ENCODE measurements at places on chromosomes 11 and 22. TPM values are rescaled to one million over a fixed set of nuclear protein-coding genes. Genes with fewer than 3 reads are reported as not detected.

Gene OR52N4
- not detected for polyA plus RNA-seq

GRCh38 chr11:69131644-69132300, 24.0 kb upstream of the SMIM38 start:
- DNase-seq = peak; percentile 69

DNA sequence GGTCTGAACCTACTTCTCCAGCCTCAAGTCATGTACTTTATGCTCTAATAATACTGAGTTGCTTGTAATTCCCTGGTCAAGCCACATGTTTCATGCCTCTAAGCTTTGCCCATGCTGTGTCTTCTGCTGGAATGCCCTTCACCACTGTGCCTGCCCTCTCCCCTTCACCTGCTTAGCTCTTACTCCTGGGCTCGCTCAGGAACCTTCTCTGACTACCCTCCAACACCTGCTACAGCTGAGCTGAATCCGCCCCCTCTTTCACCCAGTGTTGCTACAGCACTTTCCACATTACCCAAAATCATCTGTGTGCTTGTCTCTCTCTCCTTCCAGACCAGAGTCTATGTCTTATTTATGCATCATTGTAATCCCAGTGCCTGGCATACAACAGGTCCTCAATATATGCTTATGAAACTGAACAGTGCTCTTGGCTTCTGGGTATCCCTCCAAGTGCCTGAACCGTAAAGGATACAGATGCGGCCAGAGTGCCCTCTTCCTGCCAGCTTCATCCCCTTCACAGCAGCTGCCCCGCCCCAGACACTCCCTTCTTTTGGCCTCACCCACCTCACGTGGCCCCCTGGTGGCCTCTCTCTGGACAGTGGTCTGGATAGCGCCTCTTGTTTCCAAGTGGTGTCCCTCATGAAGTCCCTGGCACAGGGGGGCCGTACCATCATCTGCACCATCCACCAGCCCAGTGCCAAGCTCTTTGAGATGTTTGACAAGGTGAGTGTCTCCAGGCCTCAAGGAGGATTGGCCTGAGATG, 7.1 kb downstream of the ABCG4 start:
- no peak for DNase-seq

- no peak for DNase-seq
Measured at GRCh38 chr22:23823331-23823791, 15.4 kb downstream of the DERL3 start.

Gene TRIM49
- not detected for polyA plus RNA-seq

DNA sequence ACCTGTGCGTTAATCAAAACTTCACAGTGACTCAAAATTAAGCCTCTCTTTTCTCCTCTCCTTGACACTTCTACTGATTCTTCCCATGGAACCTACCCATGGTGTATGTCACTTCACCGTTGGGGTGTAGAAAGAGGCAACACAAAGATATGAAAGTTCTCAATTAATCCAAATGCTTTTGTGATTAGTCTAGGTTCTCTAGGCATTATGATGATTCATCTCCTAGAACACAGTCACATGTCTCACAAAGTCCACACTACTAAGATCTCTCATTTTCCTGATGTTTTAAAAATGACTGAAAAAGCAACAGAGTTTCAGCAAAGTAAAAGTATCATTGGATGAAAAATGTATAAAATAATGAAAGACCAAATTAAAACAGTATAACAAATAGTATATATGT, 13.7 kb upstream of the SCGB2A2 start:
- DNase-seq = no peak

Gene C11orf86
- polyA plus RNA-seq = 0.25 TPM

DNA sequence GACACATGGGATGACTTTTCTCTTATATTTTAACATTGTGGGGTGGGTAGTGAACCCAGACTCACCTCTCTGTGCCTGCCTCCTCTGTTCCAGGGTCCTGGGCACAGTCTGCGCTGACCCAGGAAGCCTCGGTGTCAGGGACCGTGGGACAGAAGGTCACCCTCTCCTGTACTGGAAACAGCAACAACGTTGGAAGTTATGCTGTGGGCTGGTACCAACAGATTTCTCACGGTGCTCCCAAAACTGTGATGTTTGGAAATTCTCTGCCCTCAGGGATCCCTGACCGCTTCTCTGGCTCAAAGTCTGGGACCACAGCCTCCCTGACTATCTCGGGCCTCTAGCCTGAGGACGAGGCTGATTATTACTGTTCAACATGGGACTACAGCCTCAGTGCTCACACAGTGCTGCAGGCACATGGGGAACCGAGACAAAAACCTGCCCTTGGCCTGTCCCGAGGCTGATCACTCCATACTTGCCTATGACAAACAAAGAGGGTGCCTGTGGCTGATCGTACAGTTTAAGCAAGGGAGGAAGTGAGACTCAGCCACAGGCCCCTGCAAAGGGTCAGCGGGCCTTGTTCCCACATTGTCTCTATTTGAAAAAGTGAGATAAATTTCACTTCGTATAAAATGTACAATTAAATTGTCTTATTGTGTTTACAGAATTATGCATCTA, 43.7 kb upstream of the TOP3B start:
- DNase-seq = no peak

Measured in left renal cortex interstitium (tissue), 4 donors.